NCI-H1930 (cell line): ENCODE measurements at places on chromosomes 5 and 9.

- no peak for DNase-seq
Observed at GRCh38 chr5:69444127-69444754, 29.3 kb downstream of the MARVELD2 start.

DNA sequence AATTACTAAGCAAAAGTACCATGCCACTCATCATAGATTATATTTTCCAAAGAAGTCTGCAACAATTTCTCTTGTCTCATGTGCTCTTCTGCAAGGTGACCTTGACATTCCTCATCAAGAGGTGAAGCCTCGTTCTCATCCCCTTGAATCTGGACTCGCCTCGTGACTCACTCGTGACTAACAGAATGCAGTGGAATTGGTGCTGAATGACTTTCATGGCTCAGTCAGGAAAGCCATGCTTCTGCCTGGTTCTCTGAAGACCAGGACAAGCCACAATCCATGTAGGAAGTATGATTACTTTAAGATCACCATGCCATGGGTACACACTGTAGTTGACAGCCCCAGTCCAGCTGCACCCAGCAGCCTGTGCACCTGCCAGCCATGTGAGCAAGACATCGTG lies 335.8 kb downstream of the GADD45G start:
- no peak for DNase-seq

DNA sequence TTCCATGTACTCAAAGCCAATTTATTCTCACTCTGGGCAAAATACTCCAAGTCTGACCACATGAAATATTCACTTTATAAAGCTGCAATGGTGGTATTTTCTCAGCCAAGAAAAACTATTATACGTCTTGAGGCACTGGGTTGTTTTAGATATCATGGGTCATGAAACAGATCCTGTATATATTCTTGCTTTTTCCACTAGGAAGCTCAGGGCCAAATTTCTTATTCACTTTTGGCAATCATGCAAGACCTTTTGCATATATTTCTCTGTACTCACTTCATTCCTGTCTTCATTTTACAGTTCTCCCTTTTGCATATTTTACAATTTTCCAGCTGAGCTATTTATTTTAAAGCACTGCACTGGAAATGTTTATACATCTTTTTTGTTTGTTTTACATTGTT lies 49.8 kb downstream of the GABBR2 start:
- no peak for DNase-seq

DNA sequence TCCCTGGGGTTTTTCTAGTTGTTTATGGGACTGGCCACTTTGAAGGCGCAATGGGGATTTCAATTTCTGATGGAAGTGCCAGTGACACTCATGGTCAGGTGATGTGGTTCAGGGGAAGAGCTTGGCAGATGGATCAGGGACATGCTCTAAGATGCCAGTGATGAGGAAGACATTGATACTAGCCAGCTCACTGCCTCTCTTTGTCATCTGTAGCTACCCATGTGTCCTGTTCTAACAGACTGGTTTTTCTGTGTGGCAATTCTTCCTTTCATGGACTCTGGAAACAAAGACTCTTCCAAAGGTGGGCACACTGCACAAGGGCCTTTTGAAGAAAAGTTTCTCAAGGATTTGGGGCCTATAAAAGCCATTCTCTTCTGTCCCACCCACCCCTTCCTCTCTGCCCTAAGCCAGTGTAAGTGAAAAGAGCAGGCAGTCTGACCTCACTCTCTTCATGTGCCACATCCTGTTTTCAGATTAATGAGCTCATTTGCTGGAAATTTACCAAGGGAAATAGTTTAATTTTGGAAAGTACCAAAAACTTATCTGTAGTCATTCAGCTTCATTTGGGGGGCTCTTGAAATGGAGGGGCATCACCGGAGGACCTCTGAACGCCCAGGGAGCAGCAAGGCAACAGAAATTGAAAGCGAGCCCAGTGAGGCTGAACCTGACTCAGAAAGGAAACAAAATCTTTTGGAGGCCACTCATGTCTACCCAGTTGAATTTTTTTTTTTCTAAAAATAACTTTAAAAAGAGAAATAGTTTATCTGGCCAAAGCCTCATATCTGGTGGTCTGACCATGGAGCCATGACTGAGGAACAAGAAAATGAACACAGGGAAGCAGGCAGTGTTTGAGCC lies 4.9 kb upstream of the TRAF1 start:
- no peak for DNase-seq

DNA sequence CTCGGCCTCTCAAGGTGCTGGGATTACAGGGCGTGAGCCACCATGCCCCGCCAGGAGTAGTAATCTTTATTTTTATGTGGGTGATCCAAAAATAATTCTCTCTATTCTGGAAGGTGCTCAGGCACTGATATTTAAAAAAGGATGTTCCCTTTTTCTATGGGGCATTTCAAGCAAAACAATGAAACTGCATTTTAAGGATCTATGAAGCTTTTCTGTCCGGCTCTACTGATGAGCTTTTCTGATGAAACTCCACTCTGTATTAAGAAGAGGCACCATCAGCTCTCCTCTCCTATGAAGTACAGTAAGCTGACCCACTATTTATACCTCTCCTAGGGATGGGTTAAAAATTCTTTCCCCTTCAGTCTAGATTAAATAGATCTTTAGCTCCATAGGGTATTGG lies 7.4 kb downstream of the ADAM19 start:
- no peak for DNase-seq

- DNase-seq: no peak
Observed at GRCh38 chr5:157747766-157748700, 4.5 kb downstream of the LSM11 start.

DNA sequence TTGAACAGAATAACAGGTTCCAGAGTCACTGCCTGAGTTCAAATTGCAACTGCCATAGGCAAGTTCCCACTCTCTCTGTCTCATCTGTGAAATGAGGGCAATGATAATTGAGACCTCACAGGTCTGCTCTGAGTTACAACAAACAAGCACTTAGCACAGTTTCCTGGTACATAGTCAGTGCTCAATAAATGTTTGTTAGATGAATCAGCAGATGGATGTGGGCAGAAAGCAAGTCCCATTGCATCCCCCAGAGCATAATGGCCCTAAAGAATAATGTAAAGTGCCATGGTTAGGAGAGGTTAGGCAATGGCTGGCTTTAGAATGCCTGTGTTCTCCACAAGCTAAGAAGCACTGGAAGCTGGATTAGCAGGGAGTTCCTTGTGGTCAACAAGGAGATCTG lies 136.5 kb upstream of the LARP1 start:
- no peak for DNase-seq

DNA sequence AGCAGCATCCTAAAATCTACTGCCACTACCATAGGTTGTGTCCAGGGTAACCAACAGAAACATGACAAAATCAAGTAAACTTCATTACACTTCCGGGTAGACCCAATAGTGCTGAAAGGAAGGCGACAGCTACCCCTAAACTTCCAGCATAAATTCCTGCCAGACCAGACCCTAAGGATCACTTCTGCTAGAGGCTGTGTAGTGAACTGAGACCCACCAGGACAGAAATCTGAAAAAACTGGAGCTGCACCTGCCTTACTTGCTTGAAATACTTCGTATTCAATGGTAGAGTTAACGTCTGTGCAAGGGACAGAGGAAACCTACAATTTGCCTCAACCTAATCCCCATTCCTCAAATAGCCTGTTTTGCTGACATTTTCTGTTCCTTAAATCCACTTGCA lies 1.0 kb upstream of the SECISBP2 start:
- DNase-seq: no peak

GRCh38 chr5:146781157-146781556 lies 97.4 kb downstream of the PPP2R2B start:
- no peak for DNase-seq

DNA sequence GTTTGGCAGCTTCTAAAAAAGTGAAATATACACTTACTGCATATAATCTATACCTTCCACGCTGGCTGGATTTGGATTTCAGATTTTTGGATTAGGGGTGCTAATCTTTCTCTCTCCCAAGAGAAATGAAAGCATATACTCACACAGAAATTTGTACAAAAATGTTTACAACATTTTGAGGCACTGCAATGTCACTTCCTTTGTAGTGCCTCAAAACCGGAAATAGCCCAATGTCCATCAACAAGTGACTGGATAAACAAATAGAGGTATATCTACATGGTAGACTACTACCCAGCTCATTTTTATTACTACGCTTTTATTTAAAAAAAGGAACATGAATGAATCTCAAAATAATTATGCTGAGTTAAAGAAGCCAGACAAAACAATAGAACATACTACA lies 74.0 kb upstream of the MIER3 start:
- DNase-seq: no peak

- DNase-seq: no peak
Observed at GRCh38 chr5:80541392-80541791, 28.7 kb downstream of the ANKRD34B start.

DNA sequence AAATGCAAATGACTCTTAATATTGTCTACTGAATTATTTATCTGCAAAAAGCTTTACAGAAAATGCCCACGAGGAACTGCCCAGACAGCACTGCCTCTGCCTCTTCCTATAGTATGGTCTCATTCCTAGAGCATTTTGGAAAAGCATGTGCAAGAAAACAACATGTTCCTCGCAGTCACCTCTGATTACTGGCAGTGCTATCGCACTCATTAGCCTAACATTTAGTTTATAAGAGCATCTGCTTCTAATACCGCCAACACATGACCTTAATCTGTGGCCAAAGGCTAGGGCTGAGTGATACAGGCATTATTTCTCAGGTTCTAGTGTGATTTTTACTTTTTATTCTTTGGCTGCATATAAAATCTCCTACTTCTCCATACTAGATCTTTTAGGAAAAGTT lies 259.2 kb downstream of the FBXL17 start:
- no peak for DNase-seq

DNA sequence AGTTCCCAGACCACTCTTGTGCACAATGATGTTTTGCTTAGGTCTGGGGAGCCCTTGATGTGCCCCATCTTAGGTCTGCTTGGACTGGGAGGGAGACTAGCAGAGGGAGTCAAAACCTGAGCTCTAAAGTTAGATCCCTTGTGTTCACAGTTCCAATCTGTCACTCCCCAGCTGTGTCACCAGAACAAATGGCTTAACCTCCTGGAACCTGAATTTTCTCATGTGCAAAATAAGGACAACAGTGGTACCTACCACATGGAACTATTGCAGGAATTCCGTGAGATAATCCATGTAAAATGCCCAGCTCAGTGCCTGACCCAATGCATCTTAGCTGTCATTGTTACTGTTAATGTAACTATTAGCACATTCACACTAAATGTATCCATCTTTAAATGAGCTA lies 45.5 kb downstream of the GALNT10 start:
- DNase-seq: no peak

- no peak for DNase-seq
Observed at GRCh38 chr5:142114687-142115086, 6.1 kb downstream of the NDFIP1 start.

- no peak for DNase-seq
Observed at GRCh38 chr5:147175516-147176097, 59.2 kb upstream of the STK32A start.

DNA sequence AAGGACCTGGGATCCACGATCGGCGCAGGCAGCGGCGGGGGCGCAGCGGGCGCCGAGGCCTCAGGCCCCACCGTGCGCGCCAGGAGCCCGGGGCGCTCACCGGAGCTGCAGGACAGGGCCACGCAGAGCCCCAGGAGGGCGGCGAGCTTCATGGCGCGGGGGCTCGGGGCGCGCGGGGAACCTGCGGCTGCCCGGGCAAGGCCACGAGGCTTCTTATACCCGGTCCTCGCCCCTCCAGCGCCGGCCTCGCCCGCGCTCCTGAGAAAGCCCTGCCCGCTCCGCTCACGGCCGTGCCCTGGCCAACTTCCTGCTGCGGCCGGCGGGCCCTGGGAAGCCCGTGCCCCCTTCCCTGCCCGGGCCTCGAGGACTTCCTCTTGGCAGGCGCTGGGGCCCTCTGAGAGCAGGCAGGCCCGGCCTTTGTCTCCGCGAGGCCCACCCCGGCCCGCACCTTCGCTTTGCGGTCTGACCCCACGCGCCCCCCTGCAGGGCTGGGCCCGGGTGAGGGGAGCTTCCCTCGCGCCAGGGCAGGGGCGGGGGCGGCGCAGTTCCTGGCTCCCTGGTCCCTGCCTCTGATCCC lies at the start of gene SCGB3A1:
Gene SCGB3A1, minus strand, starts transcription at position 189 of the 577 bp plus-strand sequence. Its CDS starts 37 bp downstream, at position 152.
- no peak for DNase-seq

GRCh38 chr9:106467113-106467864 lies 395.7 kb upstream of the ZNF462 start:
- no peak for DNase-seq

GRCh38 chr5:139733010-139733688 lies 62.5 kb upstream of the PSD2 start:
- no peak for DNase-seq

DNA sequence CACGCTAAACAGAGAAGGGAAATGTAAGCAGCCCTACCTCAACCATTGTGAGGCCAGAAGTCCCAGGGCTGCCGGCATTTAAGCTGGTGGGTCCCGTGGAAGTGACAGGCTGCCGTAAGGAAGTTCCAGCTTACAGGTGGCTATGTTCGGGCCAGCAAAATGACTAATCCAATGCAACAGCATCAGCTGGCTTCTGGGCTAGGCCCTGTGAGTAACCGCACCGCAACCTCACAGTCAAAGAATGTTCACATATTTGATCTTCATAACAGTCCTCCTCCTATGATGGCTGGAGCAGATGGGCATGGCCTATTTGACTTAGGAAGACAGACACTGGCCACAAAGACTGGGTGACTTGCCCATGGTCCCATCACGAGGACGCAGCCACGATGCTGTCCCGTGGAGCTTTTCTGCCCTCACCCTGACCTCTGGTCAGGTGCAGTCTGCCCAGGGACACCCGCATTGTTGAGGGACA lies 88.2 kb downstream of the LIFR start:
- DNase-seq: no peak

- no peak for DNase-seq
Observed at GRCh38 chr5:66717455-66718373, 121.5 kb downstream of the MAST4 start.

DNA sequence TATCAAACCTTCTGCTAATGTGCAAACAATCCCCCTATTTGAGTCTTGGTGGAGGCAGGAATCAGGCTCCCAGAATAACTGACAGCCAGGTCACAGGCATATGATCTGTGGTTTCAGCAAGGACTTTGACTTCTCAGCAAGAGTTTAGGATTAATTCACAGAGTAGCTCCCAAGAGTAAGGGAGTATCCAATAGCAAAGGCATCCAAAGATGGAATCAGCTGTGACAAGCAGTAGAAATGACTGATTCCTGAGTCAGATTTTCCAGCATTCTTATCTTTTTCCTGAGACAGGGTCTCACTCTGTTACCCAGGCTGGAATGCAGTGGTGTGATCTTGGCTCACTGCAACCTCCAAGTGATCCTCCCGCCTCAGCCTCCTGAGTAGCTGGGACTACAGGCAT lies 108.3 kb downstream of the EPB41L4A start:
- no peak for DNase-seq

- DNase-seq: no peak
Observed at GRCh38 chr5:135172718-135173117, 138.7 kb upstream of the PITX1 start.

- no peak for DNase-seq
Observed at GRCh38 chr5:170860818-170861666, 776 bp upstream of the RANBP17 start.

DNA sequence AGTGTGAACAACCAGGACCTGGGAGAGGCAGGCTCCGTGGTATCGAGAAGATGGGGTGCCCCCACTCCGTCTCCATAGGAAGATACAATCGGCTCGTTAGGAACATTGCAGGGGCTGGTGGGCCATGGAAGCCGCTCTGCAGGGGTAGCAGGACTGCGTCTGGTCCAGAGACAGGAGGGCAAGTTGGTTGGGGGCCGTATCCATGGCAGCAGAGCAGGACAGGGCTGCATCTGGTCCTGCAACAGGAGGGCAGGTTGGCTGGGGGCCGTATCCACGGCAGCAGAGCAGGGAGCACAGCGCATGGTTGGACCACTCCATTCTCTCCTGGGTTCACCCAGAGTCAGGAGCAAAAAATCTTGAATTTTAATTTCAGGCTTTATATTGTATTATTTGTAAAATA lies 98.2 kb downstream of the ANKRD33B start:
- no peak for DNase-seq

GRCh38 chr5:157180374-157181264 lies at the start of gene ITK:
ITK (plus strand) TSS chr5:157180840; CDS start chr5:157180978, 138 bp downstream.
- no peak for DNase-seq
